ENCODE measurements at places on chromosomes 1 and 21.

DNA sequence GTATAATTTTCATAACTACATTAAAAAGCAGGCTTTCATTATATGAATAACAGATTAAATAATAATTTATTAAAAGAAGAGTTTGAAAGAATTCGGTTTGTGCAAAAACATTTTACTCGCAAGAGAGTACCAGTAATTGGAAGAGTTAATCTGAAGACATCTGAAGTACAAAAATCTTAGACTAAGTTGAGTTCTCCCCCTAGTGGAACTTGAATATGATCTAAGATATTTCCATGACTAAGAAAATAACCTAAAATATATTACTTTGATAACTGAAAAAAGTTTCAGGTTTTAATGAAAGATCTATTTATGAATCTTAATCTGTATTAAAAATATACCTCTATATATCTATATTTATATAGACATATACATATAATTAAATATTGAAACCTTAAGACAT, 112.5 kb upstream of the GFI1 start:
- no peak for DNase-seq

DNA sequence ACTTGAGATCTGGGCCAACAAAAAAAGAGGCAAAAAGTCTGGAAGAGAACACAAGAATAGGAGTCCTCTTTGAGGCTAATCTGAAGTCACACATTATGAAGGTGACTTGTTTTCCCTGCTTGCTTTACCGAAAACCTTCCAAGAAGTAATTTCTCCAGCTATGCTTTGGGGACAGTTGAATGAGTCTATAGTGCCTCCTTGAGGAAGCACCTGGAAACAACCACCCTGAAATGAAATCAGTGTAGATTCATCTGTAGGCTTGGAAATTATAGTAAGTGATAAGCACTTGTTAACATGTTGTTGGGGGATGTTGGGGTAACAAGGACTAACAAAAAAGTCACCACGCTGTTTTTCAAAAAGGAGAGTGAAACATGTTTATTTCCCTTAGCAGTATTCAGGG, 23.4 kb upstream of the RPTN start:
- no peak for DNase-seq

- DNase-seq = no peak
Observed at GRCh38 chr1:159282118-159282517, 20.0 kb upstream of the FCER1A start.

- DNase-seq = no peak
Observed at GRCh38 chr1:164256456-164256855, 302.5 kb upstream of the PBX1 start.

- no peak for DNase-seq
Observed at GRCh38 chr1:39453603-39454002, 37.8 kb upstream of the BMP8A start.

GRCh38 chr1:186175588-186175987, 199.5 kb downstream of the TPR start:
- DNase-seq = no peak

- no peak for DNase-seq
Observed at GRCh38 chr21:32415451-32416398, 3.2 kb downstream of the EVA1C start.

DNA sequence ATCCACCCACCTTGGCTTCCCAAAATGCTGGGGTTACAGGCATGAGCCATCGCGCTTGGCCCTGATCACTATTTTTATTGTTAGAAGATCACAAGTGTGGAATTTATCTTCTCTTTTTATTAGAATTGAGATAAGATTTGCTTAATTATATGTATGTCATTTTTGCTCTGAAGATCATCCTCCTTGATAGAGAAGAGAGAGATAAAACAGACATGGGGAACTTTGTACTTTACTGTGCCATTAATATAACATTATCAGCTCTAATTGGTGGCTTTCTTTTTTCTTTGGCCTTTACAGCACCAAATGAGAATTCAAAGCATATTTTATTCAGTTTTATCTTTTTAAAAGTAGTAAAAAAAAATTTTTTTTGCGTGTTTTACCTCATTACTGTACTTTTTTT, 46.8 kb downstream of the SCP2 start:
- no peak for DNase-seq

- no peak for DNase-seq
Observed at GRCh38 chr1:230735447-230735846, 11.7 kb upstream of the CAPN9 start.

GRCh38 chr1:219883400-219884332, 44.7 kb downstream of the SLC30A10 start:
- DNase-seq = no peak

- peak; percentile 4 for DNase-seq
Observed at GRCh38 chr21:20943561-20943997, 54.6 kb upstream of the NCAM2 start.

DNA sequence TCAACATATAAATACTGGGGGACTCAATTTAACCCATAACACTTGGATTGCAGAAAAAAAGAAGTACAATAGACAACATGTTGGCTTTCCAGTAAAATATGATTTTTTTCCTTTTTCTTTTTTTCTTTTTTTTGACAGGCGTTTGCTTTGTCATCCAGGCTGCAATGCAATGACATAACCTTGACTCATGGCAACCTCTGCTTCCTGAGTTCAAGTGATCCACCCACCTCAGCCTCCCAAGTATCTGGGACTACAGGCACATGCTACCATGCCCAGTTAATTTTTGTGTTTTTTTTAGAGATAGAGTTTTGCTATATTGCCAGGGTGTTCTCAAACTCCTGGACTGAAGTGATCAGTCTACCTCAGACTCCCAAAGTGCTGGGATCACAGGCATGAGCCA, 1512.0 kb upstream of the PRMT6 start:
- DNase-seq = no peak

DNA sequence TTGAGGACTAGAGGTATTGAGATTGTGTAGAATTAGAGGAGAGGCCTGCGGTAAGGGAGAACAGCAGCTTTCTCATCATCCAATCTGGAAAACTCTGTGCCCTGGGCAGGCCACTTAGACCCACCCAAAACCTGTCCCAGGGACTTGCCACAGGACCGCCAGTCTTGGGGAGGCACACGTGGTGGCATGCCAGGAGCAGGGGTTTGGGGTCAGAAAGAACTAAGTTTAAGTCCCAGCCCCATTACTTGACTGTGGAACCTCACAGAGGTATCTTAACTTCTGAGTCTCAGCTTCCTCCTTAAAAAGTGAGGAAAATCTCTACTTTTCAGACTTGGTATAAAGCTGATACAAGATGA, 356.6 kb downstream of the HHAT start:
- no peak for DNase-seq

- no peak for DNase-seq
Observed at GRCh38 chr1:112048421-112048820, 59.0 kb upstream of the KCND3 start.

- DNase-seq = no peak
Observed at GRCh38 chr1:153081736-153082135, 10.3 kb upstream of the SPRR2B start.

DNA sequence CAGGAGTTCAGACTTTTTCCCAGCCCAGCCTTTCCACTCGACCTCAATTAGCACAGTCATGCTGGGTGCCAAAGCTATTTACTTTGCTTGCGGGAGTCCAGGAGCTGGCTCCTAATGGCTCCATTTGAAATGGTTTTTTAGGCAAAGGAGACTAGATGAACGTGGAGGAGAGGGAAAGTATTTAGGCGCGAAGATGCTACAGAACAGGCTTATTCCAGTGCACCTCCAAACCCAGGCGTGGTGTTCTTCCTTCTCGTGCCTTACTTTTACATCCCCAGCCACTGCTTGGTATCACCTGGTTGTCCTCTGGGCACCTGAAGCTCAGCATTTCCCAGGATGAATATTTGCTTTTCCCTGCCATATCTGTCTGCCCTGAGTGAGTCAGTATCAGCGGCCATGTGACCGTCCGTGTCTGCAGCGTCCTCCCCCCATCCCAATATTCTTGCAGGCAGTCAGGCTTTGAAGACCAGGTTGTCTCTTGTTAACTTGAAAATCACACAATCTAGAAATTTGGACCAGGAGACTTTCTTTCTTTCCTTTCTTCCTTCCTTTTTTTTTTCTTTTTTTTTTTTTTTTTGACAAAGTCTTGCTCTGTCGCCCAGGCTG, 198.5 kb downstream of the DYRK1A start:
- no peak for DNase-seq

DNA sequence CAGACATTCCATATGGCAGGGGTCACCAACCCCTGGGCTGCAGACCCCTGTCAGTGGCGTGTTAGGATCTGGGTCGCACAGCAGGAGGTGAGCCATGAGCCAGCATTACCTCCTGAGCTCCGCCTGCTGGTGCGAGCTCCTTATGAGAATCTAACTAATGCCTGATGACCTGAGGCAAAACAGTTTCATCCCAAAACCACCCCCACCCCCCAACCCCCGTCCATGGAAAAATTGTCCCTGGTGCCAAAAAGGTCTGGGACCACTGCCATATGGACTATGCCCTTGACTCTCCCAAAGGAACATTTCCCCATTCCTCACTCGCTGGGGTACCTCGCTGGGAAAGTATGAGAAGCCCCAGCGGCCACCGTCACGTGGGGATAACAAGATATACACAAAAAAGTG, 6.4 kb upstream of the CPT2 start:
- DNase-seq = no peak

- no peak for DNase-seq
Observed at GRCh38 chr1:198281911-198282310, 125.1 kb downstream of the NEK7 start.

- no peak for DNase-seq
Observed at GRCh38 chr1:47257224-47257623, 25.2 kb upstream of the TAL1 start.

DNA sequence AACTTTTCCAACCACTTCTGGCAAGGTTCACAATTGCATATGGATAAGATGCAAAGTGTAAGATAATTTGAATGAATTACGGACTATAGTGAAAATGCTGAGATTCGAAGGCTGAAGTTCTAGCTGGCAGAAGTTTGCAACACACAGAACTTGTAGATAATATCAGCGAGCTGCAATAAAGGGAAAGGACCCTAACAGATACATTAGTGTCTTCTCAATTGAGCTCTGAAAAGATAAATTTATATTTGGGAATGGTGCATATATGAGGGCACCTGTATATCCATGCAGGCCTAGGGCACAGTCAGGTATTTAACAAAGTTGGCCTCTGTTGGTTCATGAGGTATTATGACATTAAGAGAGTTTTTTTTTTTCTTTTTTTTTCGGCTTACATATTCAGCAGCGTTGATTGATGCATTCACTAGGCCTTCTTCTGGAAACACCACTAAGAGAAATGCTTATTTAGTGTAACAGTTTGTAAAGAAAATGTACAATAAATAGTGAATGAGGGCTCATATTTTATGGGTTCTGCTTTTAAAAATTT, 2.2 kb downstream of the NFIA start:
- DNase-seq = no peak

DNA sequence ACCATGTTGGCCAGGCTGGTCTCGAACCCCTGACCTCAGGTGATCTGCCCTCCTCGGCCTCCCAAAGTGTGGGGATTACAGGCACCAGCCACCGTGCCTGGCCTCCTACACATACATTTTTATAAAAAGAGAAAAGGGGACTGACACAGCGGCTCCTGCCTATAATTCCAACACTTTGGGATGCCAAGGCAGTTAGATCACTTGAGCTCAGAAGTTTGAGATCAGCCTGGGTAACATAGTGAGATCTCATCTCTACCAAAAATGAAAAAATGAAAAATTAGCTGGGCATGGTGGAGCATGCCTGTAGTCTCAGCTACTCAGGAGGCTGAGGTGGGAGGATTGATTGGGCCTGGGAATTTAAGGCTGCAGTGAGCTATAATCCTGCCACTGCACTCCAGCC, 23.4 kb downstream of the ZNF281 start:
- DNase-seq = no peak

GRCh38 chr1:82162486-82163420, 362.0 kb downstream of the ADGRL2 start:
- DNase-seq = no peak

- DNase-seq = no peak
Observed at GRCh38 chr1:230493264-230493663, 67.1 kb upstream of the PGBD5 start.

DNA sequence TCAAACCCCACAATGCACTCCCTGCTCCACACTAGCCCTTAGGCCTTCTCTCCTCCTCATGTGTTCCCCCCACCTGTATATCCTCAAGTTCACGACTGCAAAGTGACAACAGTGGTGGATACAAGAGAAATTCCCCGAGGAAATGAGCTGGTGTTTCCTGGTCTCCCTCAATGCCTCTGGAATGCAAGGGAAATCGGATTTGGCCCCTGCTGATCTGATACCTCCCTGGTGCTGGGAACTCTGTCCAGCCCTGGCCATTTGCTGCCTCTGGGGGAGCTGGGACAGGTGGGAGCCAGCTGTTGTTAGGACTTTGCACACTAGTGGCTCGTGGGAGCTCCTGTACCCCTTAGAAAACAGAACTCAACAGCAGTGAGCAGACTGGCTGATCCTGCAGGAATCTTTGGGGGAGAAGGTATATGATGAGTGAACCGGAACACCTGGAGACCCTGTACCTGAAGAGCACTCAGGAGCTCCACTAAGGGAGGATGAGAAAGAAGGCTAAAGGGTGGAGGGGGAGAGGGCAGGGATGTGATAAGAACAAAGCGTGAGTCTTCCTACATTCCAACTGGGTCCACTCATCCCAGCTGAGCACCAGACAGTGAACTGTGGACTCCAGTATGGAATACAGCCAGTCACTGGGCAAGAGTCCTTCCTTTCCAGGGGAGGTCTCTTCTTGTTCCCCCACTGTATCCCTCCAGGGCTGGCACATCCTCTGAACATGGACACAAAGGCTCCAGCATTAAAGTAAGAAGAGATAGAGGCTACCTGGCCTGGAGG, 69.3 kb downstream of the PLXNA2 start:
- no peak for DNase-seq

DNA sequence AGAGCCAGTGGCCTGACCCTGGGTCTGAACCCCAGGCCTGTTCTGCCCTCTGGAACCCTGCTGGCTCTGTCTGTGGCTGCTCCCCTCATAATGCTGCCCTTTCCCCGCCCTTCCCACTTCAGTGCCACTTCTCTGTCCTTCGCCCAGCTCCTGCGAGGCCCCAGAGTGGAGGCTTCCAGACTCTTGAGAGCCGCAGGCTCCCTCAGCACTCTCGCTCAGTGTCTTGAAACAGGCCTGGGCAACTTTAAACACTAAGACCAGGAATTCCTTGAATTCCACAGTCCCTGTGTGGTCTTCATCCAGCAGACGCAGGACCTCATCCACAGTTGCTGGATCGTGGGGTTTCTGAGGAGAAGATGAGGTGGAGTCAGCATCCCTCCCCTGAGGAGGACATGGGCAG, 3.5 kb downstream of the CRNN start:
- no peak for DNase-seq

- DNase-seq = no peak
Observed at GRCh38 chr1:205339717-205340116, 17.0 kb downstream of the KLHDC8A start.

DNA sequence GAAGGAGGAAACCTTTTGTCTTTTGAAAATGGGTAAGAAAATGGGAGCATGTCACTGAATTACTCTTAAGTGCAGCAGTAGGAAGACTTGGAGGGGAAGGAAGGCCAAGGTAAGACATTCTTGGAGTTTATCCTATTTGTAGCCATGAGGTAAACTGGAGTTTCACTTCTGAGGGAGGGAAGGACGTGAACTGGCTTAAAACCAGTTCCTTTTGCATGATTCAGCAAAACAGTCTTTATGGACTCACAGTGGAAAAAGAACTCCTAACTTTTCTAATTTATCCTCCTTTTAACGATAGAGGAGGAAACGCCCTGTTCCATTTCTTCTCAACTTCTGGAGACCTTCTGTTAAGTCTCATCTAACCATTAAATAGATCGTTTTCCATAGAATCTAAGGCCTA, 2.5 kb downstream of the PRDX6 start:
- no peak for DNase-seq

- no peak for DNase-seq
Observed at GRCh38 chr1:171429137-171429536, 56.2 kb upstream of the PRRC2C start.
